ENCODE measurements at places on chromosomes 3 and 15.
A peak's percentile ranks its signal among the peaks of the same experiment; 100 is the strongest.

DNA sequence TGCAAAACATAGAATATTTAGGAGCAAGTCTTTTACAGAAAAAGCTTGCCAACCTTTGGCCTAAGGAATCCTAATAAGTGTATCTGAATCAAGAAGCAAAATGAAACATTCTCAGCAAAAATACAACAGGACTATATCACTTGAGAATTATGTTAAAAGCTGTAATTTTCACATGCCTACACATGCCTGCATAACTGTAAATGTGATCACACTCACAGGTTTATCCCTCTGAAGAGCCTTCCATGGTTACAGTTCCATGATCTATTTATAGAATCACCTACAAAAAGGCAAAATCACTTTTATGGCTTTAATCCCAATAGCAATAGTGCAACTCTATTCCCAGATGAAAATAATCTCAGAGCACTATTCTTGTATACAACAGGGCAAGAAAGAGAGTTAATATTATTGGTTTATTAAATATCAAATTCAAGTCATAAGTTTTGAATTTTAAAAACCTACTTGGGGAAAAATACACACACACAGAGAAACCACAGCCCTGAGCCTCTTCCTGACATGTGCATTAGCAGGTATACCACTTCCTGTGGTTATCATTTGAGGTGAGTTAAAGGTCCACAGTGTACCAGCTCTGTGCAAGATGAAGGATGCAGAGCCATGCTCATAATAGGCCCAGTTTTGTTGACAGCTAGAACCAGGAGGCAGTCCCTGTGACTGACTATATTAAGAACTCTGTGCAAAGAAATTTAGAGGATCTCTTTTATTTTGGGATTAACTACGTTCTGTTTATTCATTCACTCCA, 252.5 kb upstream of the TGFBR2 start:
- peak; percentile 64 for DNase-seq

GRCh38 chr15:81264072-81264857, 59.7 kb downstream of the STARD5 start:
- DNase-seq: no peak

- DNase-seq: no peak
Measured at GRCh38 chr3:46947981-46948791, 28.4 kb downstream of the CCDC12 start.

- no peak for DNase-seq
Measured at GRCh38 chr3:29871087-29871486, 590.2 kb downstream of the RBMS3 start.

Data from hematopoietic multipotent progenitor cell (in vitro differentiated cells).